ENCODE measurements at places on chromosomes 5 and 9.
A peak's percentile ranks its signal among the peaks of the same experiment; 100 is the strongest.

DNA sequence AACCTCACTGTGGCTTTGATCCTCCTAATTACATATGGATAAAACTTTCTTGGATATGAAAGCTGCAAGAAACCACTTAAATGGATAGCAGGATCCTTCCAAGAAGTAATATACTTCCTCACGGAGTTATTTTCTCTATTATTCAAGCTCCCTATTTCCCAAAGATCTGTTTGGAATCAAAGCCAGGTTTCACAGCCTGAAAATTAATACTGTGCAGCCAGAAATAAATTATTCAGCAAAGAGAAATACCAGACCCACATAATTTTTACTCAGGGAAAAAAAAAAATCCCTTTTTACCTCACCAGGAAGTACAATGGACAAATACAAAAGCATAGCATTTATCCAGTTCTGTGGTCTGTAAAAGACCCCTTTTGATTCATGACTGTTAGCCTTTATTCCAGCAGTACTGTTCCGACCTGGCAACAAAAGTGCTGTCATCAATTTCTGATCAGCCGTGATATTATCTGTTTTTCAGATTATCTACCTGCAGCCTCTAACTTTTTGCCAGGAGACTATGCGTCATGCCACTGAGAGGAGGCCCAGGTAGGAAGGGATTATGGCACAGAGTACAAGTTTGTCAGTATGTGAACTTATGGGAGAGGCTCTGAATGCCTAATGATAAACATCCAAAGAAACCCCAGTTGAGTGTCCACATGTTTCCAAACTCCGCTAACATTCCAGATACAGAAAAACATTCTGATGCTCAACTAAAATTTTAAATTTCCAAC lies 57.0 kb downstream of the FBN2 start:
- DNase-seq = no peak

- DNase-seq = no peak
Observed at GRCh38 chr5:126234563-126235195, 188.5 kb upstream of the GRAMD2B start.

GRCh38 chr9:114120192-114121014 lies 21.3 kb upstream of the KIF12 start:
- DNase-seq = no peak

GRCh38 chr9:90860382-90860781 lies 58.8 kb downstream of the SYK start:
- no peak for DNase-seq

DNA sequence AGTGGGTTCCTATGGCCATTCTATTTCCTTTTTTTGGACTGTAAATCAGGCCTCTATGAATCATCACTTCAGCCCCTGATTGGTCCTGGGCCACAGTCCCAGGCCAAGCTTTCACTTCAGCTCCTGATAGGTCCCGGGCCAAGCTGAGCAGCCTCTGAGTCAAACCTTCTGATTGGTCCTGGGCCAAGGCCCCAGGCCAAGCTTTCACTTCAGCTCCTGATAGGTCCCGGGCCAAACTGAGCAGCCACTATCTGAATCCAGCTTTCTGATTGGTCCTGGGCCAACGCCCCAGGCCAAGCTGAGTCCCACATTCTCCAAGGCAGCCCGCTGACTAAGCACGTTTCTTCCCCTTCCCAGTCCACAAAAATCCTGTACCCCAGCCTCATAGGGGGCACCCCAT lies 1972.9 kb upstream of the ACO1 start:
- DNase-seq = no peak

DNA sequence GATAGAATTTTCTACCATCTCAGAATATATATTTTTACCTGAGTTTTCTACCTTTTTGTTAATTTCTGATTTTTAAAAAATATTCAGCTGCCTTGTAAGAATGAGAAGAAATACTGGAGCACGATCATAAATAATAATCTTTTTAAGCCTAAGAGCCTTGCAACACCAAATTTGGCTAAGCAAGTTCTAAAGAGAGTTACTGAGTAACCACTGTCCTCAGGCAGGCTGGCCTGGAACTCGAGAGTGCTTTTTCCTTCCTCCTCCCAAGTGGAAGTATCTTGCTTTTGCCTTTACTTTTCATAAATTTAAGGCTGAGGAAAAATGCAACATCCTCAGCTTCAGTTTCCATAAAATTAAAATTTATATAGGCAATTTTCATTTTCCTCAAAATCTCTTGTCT lies 21.0 kb downstream of the GLRX start:
- DNase-seq = no peak

DNA sequence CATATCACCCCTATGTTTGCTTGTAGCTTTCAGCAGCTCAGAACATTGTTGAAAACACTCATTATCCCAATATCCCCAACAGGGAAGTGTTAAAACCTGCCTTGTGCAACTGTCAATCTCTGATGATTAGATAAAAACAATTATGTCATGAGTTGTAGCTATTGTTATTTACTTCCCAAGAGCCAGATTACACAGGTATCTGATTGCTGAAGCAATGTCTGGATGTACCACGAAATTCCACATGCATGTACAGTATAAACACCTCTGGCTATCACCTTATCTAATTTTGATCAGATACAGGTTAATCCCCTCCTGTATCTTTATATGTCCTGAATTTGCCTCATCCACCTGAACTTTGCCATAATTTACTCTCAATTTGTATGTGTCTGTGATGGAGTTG lies 38.7 kb downstream of the TMC1 start:
- DNase-seq = no peak

DNA sequence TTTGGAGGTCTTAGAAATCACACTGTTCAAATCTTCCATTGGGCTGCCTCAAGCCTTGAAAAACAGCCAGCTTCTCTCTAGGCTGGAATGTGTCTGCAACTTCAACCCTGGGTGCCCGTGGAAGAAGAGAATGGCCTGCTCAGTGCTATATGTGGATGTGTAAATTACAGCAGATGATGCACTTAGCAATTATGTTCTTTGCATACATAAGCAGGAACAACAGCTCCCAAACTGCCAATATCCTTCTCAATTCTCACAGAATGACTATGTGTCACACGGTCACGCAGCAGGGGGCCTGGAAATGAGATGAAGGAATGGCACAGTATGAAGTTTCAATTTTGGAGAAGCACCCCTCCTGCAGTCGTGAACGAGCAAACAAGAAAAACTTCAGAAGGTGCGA lies 175.2 kb upstream of the SMARCA2 start:
- no peak for DNase-seq

GRCh38 chr5:35009019-35009418 lies 38.7 kb downstream of the AGXT2 start:
- DNase-seq = no peak

GRCh38 chr9:91803970-91804752 lies 145.9 kb downstream of the ROR2 start:
- no peak for DNase-seq

DNA sequence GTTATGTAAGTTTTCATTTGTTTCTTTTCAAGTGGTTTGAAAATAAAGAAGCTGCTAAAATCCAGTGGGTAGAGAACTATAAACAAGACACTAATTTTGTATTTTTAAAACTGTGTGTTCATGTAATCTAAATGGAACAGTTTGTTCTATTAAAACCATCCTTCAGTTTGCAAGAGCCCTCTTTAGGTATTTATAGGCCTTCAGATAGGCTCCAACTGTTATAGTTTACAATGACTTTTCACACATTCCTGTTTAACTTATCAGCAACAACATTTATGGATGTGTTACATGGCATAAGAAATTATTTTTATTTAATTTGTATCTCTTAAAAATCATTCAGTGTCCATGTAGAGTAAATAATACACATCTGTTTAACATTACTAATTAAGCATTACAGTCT lies 126.7 kb upstream of the SLCO6A1 start:
- no peak for DNase-seq

- peak; percentile 11 for DNase-seq
Observed at GRCh38 chr9:79570448-79571308, 1.1 kb upstream of the TLE4 start.

GRCh38 chr5:78661691-78662090 lies 13.1 kb upstream of the LHFPL2 start:
- DNase-seq = no peak

DNA sequence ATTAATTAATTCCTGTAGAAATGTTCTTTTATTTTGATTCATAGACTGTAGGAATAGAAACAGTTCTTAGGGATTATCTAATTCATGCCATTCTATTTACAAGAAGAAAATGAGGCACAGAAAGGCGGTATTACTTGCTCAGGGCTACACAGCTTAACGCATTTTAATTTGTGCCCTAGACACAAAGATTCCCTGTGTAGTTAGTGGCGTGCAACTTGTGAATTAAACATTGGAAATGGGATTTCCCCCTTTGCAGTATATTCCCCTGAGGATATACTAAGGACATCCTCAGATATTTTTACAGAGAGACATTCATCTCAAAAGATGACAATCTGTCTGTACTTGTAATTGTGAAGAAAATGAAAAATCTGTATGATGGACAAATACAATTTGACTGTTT lies 108.1 kb downstream of the SGCD start:
- DNase-seq = no peak

DNA sequence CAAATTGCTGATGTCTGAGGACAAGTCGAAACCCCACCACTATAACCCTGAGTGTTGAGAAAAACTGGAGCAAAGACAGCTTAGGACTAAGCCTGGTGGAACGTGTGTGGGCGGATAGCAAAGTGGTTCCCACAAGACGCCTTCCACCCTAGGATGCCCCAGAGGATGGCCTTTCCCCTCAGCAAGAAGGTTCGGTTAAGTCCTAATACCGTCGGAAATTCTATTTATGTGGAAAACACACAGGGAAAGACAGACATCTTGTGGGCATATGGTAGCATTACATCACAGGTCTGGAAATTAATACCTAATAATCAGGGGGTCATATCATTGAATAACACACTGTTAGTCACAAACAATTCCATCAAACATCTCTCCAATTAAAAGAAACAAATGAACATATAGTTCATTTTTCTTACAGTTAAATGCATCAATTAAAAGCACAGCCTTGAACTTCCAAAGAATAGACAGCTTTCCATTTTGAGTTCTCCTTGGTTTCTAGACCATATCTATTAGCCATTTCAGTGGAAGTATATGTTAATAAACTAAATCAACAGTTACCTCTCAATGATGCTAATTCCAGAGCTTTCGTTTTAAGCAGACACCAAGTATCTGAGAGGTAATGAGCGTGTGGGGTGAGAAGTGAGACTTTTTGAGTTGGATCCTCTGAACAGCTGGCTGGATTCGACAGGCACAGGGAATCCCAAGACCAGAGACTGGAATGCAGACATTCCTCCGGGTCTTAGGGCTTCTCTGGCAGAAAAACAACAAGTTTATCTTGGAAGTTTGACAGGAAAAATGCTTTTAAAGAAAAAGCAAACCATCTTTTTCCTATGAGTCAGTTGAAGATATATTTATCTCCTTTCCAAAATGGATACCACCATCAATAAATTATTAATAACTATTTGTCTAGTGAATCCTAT lies 2.9 kb upstream of the ICE1 start:
- DNase-seq = peak; percentile 20

DNA sequence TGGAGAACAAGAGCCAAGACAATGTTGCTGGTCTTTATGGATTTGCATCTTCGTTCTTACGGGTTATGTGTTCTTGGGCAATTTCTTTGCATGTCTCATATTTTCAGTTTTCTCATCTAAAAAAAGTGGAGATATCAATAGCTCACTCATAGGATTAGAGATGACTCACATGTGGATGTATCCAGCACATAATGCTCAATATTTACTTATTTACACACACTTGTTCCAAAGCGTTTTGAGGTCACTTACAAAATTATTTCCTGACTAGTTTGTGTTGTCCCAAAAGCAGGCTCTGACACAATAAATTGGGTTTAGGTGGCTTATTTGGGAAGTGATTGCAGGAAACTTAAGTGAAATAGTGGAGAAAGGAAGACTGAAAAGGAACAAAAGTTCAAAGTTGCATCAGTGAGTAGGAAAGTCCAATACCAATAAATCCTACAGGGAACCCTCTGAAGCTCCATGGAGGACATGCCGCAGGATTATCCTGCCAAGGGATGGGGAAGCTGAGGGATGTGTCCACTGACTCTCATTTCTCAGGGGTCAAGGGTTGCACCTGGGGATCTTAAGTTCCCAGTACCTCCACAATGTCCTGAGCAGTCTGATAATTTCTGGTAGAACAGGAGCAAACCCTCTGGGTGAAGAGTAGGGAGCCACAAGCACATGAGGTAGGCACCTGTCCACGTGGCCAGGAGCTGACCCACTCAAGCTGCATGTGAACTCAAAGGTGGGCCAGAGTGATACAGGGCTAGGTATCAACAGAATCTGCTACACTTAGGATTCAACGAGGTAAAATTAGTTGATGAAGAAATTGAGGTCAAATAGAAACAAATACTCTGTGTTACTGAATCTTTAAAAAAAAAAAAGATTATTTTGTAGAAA lies 37.4 kb upstream of the SLC44A1 start:
- no peak for DNase-seq

- DNase-seq = no peak
Observed at GRCh38 chr5:30063503-30063902, 1130.0 kb upstream of the CDH6 start.

GRCh38 chr9:106613250-106613737 lies 249.7 kb upstream of the ZNF462 start:
- no peak for DNase-seq

- no peak for DNase-seq
Observed at GRCh38 chr5:181281077-181281983, 20.4 kb upstream of the TRIM52 start.

GRCh38 chr9:71683598-71684235 lies 84.6 kb downstream of the CEMIP2 start:
- peak; percentile 4 for DNase-seq

- no peak for DNase-seq
Observed at GRCh38 chr9:120486347-120486746, 93.6 kb downstream of the CDK5RAP2 start.

DNA sequence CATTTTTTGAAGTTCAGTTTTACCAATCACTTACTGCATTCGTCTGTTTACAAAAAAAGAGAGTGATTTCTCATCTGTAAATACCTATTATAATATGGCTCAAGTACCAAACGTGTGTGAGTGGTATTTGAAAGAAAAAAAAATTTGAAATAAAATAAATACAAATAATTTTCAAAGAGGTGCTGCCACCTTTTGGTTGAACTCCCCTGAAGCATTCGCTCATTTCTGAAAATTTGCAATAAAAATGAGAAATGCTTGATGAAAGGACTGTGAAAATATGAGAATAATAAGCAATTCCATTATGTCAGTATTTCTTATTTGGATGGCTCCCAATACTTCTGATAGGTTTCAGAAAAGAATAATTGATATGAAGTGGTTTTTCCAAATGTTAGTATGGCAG lies 409.9 kb downstream of the CTNND2 start:
- DNase-seq = no peak

GRCh38 chr5:14228219-14228618 lies 85.1 kb downstream of the TRIO start:
- DNase-seq = no peak

GRCh38 chr9:20373263-20373662 lies 249.0 kb downstream of the MLLT3 start:
- DNase-seq = no peak

DNA sequence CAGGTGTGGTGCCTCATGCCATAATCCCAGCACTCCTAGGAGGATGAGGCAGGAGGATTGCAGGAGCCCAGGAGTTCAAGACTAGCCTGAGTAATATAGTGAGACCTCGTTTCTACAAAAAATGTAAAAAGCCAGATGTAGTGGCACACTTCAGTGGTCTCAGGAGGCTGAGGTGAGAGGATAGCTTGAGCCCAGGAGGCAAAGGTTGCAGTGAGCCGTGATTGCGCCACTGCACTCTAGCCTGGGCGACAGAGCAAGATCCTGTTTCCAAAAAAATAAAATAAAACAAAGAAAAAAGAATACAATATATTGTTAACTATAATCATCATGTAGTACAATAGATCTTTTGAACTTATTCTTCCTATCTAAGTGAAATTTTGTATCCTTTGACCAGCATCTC lies 16.3 kb downstream of the NLN start:
- DNase-seq = no peak

All from hematopoietic multipotent progenitor cell treated with erythropoietin and hydrocortisone succinate and interleukin-3 and kit ligand, for 15 days (in vitro differentiated cells).